Nucleus accumbens (tissue), 56 donors: ENCODE measurements at places on chromosomes 6 and 20.

DNA sequence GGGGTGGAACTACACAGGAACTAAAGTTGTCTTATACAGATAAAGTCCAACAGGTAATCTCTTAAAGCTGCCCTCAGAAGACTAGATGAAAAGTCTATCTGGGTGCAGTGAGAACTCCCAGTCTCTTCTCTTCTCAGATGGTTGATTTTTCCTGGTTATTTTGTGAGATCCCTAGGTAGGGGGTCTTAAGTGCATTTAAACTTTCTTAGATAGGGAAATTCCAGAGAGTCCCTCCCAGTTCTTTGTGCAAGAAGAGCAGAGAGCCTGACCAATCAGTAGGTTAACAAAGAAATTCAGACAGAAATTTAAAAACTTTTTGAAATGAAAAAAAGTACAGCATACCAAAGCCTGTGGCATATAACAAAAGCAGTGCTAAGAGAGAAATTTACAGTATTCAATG is 2.0 kb upstream of the GABRR2 start:
- no peak for DNase-seq

GRCh38 chr6:165987483-165988301 is 180.0 kb downstream of the TBXT start:
- peak; percentile 84 for DNase-seq

GRCh38 chr6:5457983-5458683 is 196.8 kb downstream of the FARS2 start:
- peak; percentile 39 for DNase-seq

DNA sequence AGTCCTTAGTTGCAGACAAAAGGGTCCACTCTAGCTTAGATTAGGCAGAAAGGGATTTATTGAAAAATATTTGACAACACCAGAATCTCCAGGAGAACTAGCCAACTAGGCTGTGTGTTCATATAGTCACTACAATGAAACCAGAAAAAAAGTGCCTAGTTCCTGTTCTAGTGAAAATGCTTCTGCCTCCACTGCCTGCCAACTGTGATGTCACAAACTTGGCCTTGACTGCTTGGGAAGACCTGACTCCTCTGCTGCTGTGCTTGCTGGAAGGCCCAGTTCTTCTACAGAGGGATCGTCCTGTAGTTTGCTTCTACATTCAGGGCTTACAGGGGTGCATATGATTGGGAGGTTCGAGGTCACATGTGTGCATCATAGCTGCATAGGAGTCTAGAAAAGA is 40.3 kb upstream of the XRN2 start:
- no peak for DNase-seq

- no peak for DNase-seq
Measured at GRCh38 chr20:53077373-53078205, 105.4 kb downstream of the TSHZ2 start.

- DNase-seq, result no peak
Measured at GRCh38 chr6:121839896-121840295, 404.4 kb downstream of the GJA1 start.

GRCh38 chr6:143179096-143179495 is 118.4 kb downstream of the AIG1 start:
- DNase-seq, result no peak

GRCh38 chr6:165952514-165952913 is 215.1 kb downstream of the TBXT start:
- no peak for DNase-seq

GRCh38 chr20:1266167-1266973 is at the start of gene SNPH:
Gene SNPH (plus strand): TSS chr20:1266294. CDS start chr20:1296240, 29,946 bp downstream.
- peak; percentile 45 for DNase-seq

DNA sequence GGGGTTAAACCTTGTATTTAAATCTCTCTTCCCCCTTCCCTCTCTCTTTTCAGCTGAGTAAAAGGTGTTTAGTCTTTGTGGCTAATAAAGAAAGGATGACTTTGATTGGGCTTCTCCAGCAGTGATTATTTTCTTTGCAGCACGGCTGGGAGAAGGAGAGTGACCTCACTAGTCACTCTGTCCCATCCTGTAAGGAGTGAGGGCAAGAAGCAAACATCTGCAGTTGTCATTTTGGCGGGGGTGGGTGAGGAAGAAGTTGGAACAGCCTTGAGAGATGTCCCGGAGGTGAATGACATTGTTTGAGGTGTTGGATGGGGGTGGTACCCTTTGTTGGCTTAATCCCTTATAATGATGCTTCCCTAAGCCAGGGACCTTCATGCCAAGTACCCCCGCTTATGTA is 223.6 kb downstream of the EYA2 start:
- no peak for DNase-seq

- no peak for DNase-seq
Measured at GRCh38 chr6:131510094-131510493, 62.9 kb upstream of the ARG1 start.

DNA sequence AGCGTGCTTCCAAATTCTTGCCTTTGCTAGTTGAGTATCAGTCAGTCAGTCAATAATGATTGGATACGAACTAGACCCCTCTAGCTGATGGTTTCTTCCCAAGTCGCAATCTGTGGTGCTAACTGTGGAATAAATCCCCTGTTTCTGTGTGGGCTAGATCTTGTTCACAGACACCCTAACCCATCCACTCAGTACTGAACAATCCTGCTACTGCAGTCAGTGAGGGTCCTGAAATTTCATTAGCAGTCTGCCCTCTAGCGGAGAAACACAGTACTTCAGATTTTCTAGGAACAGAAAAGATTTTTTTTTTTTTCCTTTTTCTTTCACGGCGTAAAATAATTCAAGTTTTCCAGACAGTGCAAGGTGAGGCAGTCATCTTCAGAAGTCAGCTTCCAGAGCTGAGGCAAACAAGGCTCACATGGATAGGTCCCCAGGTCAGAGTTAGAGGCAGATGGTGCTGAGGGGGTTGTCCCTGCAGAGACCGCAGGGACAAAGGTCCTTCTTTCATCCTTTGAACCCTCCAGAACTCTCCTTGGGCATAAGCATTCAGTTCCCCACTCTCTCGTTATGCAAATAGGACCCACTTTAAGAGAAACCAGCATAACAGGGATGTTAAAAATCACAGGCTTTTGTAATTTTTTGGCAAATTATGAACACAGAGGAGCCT is 119.6 kb downstream of the SCML4 start:
- no peak for DNase-seq

GRCh38 chr6:100719883-100720682 is 161.0 kb downstream of the ASCC3 start:
- no peak for DNase-seq

GRCh38 chr6:52209770-52210169 is 23.6 kb downstream of the IL17A start:
- no peak for DNase-seq

- DNase-seq, result no peak
Measured at GRCh38 chr6:139380611-139381010, 6.2 kb upstream of the CITED2 start.

DNA sequence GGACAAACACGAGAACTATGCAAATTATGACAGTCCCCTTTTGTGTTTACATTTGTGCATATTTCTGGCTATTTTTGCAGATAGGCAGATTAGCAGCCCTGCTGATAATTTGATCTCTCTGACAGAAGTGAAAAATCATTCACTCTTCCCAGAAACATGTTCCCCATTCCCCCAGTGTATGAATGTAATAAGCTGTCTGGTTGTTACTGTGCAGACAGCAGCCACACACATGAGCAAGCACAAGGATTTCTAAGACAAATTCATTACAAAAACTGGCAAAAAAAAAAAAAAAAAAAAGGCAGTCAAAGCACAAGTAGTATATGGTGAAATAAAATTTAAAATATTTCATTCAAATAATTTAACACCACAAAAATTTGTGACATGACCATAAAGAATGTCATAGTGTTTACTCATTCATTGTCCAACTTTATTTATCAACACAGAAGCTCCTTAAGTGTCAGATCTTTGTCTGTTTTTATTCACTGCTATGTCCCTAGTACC is 95.5 kb upstream of the VGLL2 start:
- DNase-seq, result no peak

- no peak for DNase-seq
Measured at GRCh38 chr6:80330961-80331360, 224.5 kb downstream of the BCKDHB start.

GRCh38 chr6:31639449-31639861 is 13.0 kb downstream of the BAG6 start:
- DNase-seq, result no peak
